T-helper 17 cell (primary cell): ENCODE measurements at places on chromosomes 1 and 21. TPM values are rescaled to one million over a fixed set of nuclear protein-coding genes. Genes with fewer than 3 reads are reported as not detected.

The OR2T2 gene
- total RNA-seq, result not detected

The ARHGAP30 gene
- 189 TPM for total RNA-seq

The CD52 gene
- 1,411 TPM for total RNA-seq

The TNFAIP8L2 gene
- 5.4 TPM for total RNA-seq

The SLC35E2B gene
- 87.3 TPM for total RNA-seq
